ENCODE measurements at places on chromosomes 11 and 22.
A peak's percentile ranks its signal among the peaks of the same experiment; 100 is the strongest.

DNA sequence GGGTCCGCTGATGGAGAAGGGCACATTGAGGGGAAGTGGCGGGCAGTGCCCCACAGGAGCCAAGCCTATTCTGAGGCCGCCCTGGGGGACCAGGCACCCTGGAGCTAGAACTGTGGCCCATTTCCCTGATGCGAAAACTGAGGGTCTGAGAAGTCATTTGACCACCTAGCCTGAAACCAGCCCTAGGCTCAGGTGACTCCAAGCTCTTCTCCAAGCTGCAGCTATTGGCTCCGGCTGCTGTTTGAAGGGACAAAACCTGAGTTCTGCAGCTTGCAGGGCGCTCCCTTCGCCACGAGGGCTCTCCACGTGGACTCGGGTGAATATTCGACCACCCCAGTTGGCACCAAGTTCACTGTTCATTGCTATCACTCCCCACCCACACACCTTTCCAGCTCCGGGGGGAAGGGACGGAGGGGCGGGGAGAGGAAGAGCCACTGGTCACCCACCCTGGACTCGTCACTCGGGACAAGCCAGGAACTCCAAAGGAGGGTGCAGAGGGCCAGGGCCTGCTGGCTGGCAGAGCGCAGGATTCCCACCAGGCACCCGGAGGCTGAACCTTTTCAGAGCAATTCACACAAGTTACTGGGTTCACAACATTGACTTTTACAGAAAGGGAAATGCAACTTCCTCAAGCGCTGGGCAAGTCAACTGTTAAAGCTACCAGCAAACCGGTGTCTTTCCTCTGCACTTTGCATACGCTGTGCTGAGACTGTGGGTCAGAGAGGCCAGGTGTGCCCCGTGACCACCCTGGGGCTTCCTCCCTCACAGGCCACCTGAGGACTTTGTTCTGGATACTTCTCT is 1.1 kb upstream of the RAC2 start:
- H3K36me3 ChIP-seq: no peaks in the 10 kb centered on the region
- no peak for DNase-seq
- no peak overlapping the region for H3K27ac ChIP-seq
- peaks cover 9% of the 10 kb centered on the region for H3K27me3 ChIP-seq

GRCh38 chr11:92830377-92831155 is 138.9 kb upstream of the MTNR1B start:
- no peaks in the 10 kb centered on the region for H3K27me3 ChIP-seq
- no peaks in the 10 kb centered on the region for H3K36me3 ChIP-seq
- no peak overlapping the region for H3K4me3 ChIP-seq
- no peak overlapping the region for H3K27ac ChIP-seq
- no peaks in the 10 kb centered on the region for H3K4me1 ChIP-seq
- no peak for DNase-seq

DNA sequence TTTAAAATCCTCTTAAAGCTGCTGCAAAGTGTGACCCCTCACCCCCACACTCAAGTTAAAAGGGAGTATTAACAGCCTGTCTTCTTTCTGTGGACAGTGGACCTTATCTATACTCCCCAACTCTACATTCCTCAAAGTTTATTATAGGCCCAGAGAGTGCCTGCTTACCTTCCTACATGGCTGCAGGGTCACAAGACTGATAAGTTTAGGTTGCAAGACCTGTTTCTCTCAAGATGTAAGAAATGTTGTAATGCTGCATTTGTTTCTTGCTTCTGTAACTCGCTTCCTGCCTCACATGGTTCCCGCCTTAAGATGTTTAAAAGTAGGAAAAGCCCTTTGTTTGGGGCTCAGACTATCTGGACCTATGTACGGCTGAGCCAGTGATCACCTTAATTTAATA is 10.1 kb upstream of the NXPE1 start:
- H3K4me1 ChIP-seq: no peaks in the 10 kb centered on the region
- no peak overlapping the region for H3K27ac ChIP-seq
- DNase-seq: no peak

GRCh38 chr11:108069947-108070346 is 51.4 kb upstream of the ACAT1 start:
- H3K27me3 ChIP-seq: no peaks in the 10 kb centered on the region
- H3K4me3 ChIP-seq: no peak overlapping the region
- H3K36me3 ChIP-seq: no peaks in the 10 kb centered on the region
- H3K27ac ChIP-seq: no peak overlapping the region
- H3K4me1 ChIP-seq: peaks cover 6% of the 10 kb centered on the region

GRCh38 chr11:27429761-27430393 is 42.7 kb downstream of the LGR4 start:
- H3K27me3 ChIP-seq: no peaks in the 10 kb centered on the region
- H3K27ac ChIP-seq: no peak overlapping the region
- no peaks in the 10 kb centered on the region for H3K36me3 ChIP-seq
- no peak for DNase-seq
- H3K4me3 ChIP-seq: no peak overlapping the region
- H3K4me1 ChIP-seq: peaks cover 10% of the 10 kb centered on the region

GRCh38 chr11:93662175-93662570 is 691 bp downstream of the CEP295 start:
- H3K4me1 ChIP-seq: peaks cover 19% of the 10 kb centered on the region
- peaks cover 5% of the 10 kb centered on the region for H3K36me3 ChIP-seq
- no peak overlapping the region for H3K27ac ChIP-seq
- H3K27me3 ChIP-seq: no peaks in the 10 kb centered on the region
- no peak for DNase-seq
- H3K4me3 ChIP-seq: peak overlapping the region; percentile 67

- DNase-seq: no peak
- no peaks in the 10 kb centered on the region for H3K27me3 ChIP-seq
- no peaks in the 10 kb centered on the region for H3K4me1 ChIP-seq
- no peak overlapping the region for H3K27ac ChIP-seq
- H3K36me3 ChIP-seq: no peaks in the 10 kb centered on the region
These were observed 73.3 kb upstream of the SHANK2 start for GRCh38 chr11:71325418-71326327.

GRCh38 chr11:11611381-11611780 is 10.4 kb downstream of the GALNT18 start:
- H3K4me3 ChIP-seq: no peak overlapping the region
- H3K27me3 ChIP-seq: no peaks in the 10 kb centered on the region
- H3K4me1 ChIP-seq: no peaks in the 10 kb centered on the region

- H3K4me3 ChIP-seq: no peak overlapping the region
- no peaks in the 10 kb centered on the region for H3K36me3 ChIP-seq
- H3K4me1 ChIP-seq: no peaks in the 10 kb centered on the region
- H3K27me3 ChIP-seq: no peaks in the 10 kb centered on the region
These were observed 222.6 kb downstream of the LARGE1 start for GRCh38 chr22:33697640-33698039.

- no peaks in the 10 kb centered on the region for H3K4me1 ChIP-seq
- no peak for DNase-seq
- no peaks in the 10 kb centered on the region for H3K27me3 ChIP-seq
- H3K36me3 ChIP-seq: no peaks in the 10 kb centered on the region
- no peak overlapping the region for H3K4me3 ChIP-seq
These were observed 351.9 kb downstream of the ETS1 start for GRCh38 chr11:128235426-128235825.

GRCh38 chr11:133713844-133714243 is 131.5 kb downstream of the SPATA19 start:
- H3K4me1 ChIP-seq: no peaks in the 10 kb centered on the region
- no peak overlapping the region for H3K4me3 ChIP-seq
- no peaks in the 10 kb centered on the region for H3K27me3 ChIP-seq

GRCh38 chr11:102288725-102289083 is 28.6 kb upstream of the BIRC3 start:
- H3K27ac ChIP-seq: no peak overlapping the region
- no peaks in the 10 kb centered on the region for H3K27me3 ChIP-seq
- no peaks in the 10 kb centered on the region for H3K4me1 ChIP-seq
- DNase-seq: no peak
- no peak overlapping the region for H3K4me3 ChIP-seq

GRCh38 chr11:96271777-96272176 is 71.2 kb downstream of the MAML2 start:
- H3K27me3 ChIP-seq: no peaks in the 10 kb centered on the region
- no peak for DNase-seq
- no peaks in the 10 kb centered on the region for H3K36me3 ChIP-seq
- no peak overlapping the region for H3K27ac ChIP-seq
- no peak overlapping the region for H3K4me3 ChIP-seq

- no peaks in the 10 kb centered on the region for H3K4me1 ChIP-seq
- no peak for DNase-seq
- no peak overlapping the region for H3K4me3 ChIP-seq
- no peaks in the 10 kb centered on the region for H3K36me3 ChIP-seq
These were observed 34.6 kb downstream of the RASD2 start for GRCh38 chr22:35575116-35575748.

- H3K36me3 ChIP-seq: no peaks in the 10 kb centered on the region
- peaks cover 61% of the 10 kb centered on the region for H3K4me1 ChIP-seq
- H3K4me3 ChIP-seq: no peak overlapping the region
- H3K27ac ChIP-seq: no peak overlapping the region
- peak; percentile 39 for DNase-seq
These were observed 28.0 kb downstream of the KCNQ1OT1 start for GRCh38 chr11:2671748-2672147.

GRCh38 chr11:468036-468435 is 18.0 kb downstream of the PTDSS2 start:
- H3K27me3 ChIP-seq: no peaks in the 10 kb centered on the region
- H3K27ac ChIP-seq: peak overlapping the region; percentile 62
- peak overlapping the region; percentile 24 for H3K4me3 ChIP-seq
- peaks cover 3% of the 10 kb centered on the region for H3K36me3 ChIP-seq
- H3K4me1 ChIP-seq: peaks cover 24% of the 10 kb centered on the region

- no peak overlapping the region for H3K4me3 ChIP-seq
- no peak overlapping the region for H3K27ac ChIP-seq
- no peaks in the 10 kb centered on the region for H3K27me3 ChIP-seq
- peaks cover 6% of the 10 kb centered on the region for H3K4me1 ChIP-seq
- no peaks in the 10 kb centered on the region for H3K36me3 ChIP-seq
These were observed 30.3 kb upstream of the PRR5 start for GRCh38 chr22:44671742-44672141.

- H3K36me3 ChIP-seq: no peaks in the 10 kb centered on the region
- no peaks in the 10 kb centered on the region for H3K27me3 ChIP-seq
- H3K4me3 ChIP-seq: no peak overlapping the region
- H3K27ac ChIP-seq: no peak overlapping the region
These were observed 533.9 kb upstream of the CCDC90B start for GRCh38 chr11:83819931-83820549.

DNA sequence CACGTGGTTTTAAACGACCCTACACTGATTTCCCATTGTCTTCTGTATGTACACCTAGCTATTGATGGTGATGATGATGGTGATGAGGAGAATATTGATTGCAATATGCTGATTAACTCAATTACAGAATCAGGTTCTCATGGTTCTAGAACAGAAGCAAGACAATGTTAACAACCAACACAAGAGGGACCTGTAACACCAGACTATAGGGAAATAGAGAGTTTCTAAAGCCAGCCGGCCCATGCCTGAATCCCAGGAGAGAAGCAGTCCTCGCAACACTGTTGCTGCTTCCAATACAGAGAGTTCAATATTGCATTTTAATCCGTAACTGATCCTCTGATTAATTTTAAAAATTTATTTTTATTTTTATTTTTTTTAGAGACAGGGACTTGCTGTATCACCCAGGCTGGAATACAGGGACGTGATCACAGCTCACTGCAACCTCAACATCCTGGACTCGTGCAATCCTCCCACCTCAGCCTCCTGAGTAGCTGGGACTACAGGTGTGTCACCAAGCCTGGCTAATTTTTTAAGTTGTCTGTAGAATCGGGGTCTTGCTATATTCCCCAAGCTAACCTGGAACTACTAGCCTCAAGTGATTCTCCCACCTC is 22.2 kb upstream of the UBASH3B start:
- DNase-seq: peak; percentile 24
- H3K27ac ChIP-seq: no peak overlapping the region

DNA sequence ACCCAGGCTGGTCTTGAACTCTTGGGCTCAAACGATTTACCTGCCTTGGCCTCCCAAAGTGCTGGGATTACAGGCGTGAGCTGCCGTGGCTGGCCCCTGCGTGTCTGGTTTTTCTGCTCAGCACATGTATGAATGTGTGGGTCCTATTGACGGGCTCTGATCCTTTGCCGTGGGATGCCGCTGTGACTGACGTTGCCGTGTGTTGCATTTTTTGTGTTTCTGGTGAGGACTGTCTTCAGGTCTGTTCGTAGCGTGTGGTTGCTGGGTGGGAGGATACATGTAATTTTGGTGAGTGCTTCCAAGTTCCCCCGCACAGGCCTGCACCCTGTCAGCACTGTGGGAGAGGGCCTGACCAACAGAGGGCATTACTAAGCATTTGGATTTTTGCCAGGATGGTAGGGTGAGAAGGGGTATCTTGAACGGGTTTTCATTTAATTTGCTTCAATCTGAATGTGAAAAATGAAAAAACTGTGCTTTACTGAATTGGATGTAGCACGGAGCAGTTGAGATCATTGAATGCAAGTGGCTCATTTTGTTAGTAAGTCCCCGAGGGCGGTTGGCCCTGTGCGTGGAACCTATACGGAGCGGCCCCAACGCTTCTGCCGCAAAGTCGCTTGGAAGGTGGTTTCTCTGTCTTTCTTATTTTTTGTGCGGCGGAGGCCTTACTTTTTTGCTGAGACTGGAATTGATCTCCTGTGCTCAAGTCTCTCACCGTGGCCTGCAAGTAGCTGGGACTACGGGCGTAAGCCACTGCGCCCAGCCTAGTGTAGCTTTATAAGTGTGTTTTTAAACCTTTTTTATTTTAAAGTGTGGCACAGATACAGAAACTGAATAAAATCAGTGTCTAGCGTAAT is 8.2 kb downstream of the ZBED4 start:
- peaks cover 3% of the 10 kb centered on the region for H3K4me1 ChIP-seq
- no peaks in the 10 kb centered on the region for H3K36me3 ChIP-seq
- DNase-seq: no peak
- no peak overlapping the region for H3K27ac ChIP-seq
- no peaks in the 10 kb centered on the region for H3K27me3 ChIP-seq

- no peaks in the 10 kb centered on the region for H3K36me3 ChIP-seq
- H3K4me1 ChIP-seq: peaks cover 7% of the 10 kb centered on the region
- H3K27me3 ChIP-seq: no peaks in the 10 kb centered on the region
- DNase-seq: no peak
- no peak overlapping the region for H3K4me3 ChIP-seq
These were observed 103.3 kb downstream of the SCN3B start for GRCh38 chr11:123551079-123551478.

DNA sequence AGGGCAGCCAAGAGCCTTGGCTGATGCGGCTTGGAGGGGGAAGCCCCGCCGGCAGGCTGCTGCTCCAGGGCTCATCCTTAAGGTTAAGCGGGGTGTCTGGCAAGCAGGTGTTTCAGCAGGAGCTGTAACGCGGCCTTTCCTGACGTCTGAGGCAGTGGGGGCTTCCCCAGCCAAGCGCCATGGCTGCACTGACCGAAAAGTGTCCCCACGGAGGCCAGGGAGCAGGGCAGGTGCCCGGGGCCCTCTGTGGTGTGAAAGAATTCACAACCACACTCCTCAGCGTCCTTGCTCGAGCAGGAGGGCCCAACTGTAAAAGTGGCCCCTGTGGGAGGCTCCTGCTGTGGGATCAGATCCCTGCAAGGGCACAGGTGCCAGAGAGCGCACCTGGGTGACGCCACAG is 79.2 kb downstream of the DHCR7 start:
- H3K27ac ChIP-seq: no peak overlapping the region
- no peaks in the 10 kb centered on the region for H3K27me3 ChIP-seq
- H3K36me3 ChIP-seq: no peaks in the 10 kb centered on the region

GRCh38 chr11:103773537-103773936 is 262.9 kb upstream of the DDI1 start:
- peak overlapping the region; percentile 42 for H3K27ac ChIP-seq
- H3K4me1 ChIP-seq: no peaks in the 10 kb centered on the region
- no peak overlapping the region for H3K4me3 ChIP-seq
- H3K27me3 ChIP-seq: no peaks in the 10 kb centered on the region
- no peaks in the 10 kb centered on the region for H3K36me3 ChIP-seq

GRCh38 chr22:20904008-20904979 is 12.9 kb upstream of the CRKL start:
- no peaks in the 10 kb centered on the region for H3K27me3 ChIP-seq
- peak; percentile 70 for DNase-seq
- H3K4me3 ChIP-seq: no peak overlapping the region
- H3K27ac ChIP-seq: peak overlapping the region; percentile 64

Measured in adrenal gland (tissue), 19 donors.